ENCODE measurements at places on chromosomes 1 and 21.

GRCh38 chr1:205128050-205128449 lies 6.3 kb upstream of the RBBP5 start:
- DNase-seq = no peak

DNA sequence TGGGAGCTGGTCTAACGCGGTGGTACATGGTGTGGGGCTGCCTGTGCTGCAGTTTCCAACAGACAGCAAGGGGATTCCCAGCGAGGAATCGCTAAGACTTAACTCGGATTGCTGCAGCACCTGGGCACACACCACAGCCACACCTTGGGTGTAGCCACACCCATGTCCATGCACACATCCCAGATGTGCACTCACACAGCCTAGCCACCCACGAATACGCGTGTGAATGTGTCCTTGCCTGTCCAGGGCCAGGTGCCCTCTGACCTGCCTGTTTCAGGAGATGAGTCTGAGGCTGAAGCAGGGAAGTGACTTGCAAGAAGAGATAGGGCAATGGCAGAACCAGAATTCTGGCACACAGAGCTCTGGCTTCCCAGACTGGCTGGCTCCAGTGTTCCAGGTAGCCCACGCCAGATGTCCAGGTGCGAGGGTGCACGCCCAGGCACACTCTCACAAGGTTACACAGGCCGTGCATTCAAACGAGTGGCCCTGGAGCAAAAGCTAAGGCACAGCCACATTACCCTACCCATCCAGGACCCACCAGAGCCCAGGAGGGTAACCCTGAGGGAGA lies 272.7 kb downstream of the TRABD2B start:
- no peak for DNase-seq

DNA sequence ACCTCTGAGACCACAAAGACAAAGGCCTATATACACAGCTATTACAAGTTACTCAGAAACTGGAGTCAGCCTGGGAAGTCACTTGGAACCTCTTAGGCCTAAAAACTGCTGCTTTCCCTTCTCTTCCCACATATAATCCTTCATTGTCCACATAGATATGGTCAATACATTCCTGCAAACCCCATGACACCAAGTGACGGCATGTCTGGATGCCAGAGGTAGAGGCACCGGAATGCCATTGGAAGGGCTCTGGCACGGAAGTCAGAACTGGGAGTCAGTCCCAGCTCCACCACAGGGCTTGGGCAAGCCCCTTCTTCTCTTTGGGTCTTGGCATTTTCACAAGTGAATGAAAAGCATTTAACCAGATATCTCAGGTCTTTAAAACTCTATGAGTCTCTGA lies 204.7 kb downstream of the MATN1 start:
- DNase-seq = no peak

- DNase-seq = no peak
These were observed 10.7 kb downstream of the SH2D2A start for GRCh38 chr1:156805766-156806511.

DNA sequence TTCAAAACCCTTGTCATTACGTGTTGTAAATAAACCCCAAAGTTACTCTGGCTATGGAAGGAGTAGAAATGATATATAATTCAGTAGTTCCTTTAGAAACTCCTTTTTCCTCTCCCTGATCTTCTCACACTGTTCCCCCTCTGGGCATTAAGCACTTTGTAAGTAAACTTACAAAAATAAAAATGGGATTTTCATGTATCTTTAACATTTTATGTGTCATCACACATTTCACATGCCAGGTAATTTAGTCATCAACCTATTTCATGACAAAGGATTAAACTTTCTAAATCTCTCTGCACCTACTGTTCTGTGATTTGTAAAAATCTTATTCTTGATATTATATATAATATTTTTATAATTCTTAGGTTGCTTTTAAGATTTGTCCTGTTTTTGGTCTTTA lies 176.9 kb downstream of the NEK7 start:
- DNase-seq = no peak

- no peak for DNase-seq
These were observed 64.5 kb upstream of the FAM3B start for GRCh38 chr21:41251961-41252642.

- no peak for DNase-seq
These were observed 4.0 kb downstream of the EDN2 start for GRCh38 chr1:41480204-41481108.

Measured in hypothalamus (tissue), 51 donors.